Frontal cortex (tissue), 4 donors: ENCODE measurements at places on chromosomes 11 and 22.

- no peak for DNase-seq
These were observed 12.3 kb downstream of the MLC1 start for GRCh38 chr22:50072714-50073538.

GRCh38 chr22:19422440-19423301, 8.9 kb downstream of the HIRA start:
- DNase-seq: no peak

- no peak for DNase-seq
These were observed 84.1 kb downstream of the CEP164 start for GRCh38 chr11:117411736-117412135.

GRCh38 chr11:130480186-130480585, 31.7 kb downstream of the ADAMTS15 start:
- no peak for DNase-seq

GRCh38 chr11:120974965-120975364, 48.9 kb upstream of the TBCEL start:
- DNase-seq: no peak

DNA sequence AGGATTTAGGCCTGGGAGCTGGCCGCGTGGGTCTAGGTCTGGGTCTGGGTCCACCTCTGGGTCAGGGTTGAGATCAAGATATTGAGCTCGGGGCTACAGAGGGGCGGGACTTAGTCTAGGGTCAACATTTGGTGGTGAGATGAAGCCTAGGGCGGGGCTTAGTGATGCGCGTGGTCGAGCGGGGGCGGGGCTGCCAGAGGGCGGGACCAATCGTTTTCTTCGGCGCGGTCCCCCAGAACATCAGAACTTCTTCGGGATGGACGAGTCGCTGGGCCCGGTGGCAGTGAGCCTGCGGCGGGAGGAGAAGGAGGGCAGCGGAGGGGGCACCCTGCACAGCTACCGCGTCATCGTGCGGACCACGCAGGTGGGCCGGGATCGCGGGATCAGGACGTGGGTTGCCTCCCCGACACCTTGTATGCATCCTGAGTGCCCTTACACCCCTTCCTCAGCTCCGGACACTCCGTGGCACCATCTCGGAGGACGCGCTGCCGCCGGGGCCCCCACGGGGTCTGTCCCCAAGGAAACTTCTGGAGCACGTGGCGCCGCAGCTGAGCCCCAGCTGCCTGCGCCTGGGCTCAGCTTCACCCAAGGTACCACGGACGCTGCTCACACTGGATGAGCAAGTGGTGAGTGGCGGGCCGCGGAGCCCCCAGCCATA, 4.2 kb downstream of the SIPA1 start:
- peak; percentile 48 for DNase-seq

DNA sequence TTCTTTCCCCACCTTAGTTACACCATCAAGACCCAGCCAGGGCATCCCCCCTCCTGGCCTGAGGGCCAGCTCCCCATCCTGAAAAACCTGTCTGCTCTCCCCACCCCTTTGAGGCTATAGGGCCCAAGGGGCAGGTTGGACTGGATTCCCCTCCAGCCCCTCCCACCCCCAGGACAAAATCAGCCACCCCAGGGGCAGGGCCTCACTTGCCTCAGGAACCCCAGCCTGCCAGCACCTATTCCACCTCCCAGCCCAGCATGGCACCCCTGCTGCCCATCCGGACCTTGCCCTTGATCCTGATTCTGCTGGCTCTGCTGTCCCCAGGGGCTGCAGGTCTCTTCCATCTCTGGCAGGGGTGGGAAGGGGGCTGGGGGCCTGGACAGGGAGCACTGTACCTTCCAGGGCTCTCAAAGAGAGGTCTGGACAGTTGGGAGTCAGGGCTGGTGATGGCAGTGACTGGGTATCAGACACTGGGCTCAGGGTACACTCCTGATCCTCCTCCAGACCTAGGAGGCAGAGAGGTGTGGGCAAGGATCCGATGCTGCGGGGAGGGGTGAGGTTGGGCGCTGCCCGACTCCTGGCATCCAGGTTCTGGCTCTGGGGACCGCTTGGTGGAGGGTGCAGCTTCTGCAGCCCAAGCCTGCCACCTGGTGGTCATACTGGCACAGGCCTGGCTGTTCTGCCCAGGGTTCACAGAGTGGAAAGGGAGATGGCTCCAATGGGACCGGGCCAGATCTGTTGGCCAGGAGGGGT, at the start of gene UPK2:
Gene UPK2, plus strand, starts transcription at position 205 of the 753 bp plus-strand sequence. Its CDS starts 53 bp downstream, at position 258.
- DNase-seq: peak; percentile 95

DNA sequence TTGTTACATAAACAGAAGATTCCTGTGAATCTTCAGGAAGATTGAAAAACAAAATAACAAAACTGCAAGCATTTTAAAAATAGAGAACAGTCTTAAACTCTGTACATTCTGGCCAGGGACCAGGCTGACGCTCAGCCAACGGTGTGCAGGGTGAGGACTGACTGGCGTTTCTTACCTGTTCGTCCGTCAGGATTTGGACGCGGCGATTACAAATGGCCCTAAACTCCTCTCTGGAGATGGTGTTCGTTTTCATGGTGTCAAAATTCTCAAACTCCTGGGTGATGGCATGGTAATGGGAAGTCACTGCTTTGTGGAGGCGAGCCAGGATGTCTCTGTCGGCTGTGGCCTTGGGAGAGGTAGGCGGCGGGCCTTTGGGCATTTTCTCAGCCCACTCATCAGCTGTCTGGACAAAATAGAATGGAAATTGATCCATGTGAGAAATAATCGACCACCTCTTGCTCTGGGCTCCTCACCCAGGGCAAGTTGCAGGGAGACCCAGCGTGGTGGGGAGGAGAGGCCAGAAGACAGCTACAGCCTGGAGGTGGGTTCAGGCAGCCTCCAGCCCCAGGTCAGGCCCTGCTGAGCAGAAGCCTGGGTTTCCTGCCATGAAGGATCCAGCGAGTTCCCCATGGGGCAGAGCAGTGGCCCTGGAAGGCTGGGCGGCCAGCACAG, 143.0 kb downstream of the MPPED1 start:
- DNase-seq: no peak

DNA sequence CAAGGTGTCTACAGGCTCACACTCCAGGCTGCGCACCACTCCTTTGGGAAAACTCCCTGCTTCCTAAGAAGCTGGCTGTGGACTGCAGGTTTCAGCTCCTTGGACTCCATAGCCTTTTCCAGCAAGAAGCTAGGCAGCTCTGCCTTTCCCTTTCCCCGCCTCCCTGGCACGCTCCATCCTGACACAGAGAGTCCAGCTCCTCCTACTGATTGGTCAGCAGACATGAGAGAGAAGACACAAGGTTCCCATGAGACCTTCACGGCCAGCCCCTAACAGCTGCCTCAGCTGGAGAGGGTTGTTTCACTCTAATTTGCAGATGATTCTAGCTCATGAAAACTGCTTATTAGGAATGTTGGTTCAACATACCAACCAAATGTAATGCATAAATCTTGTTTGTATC, 27.6 kb downstream of the TENM4 start:
- DNase-seq: no peak
